Liver (tissue), 10 donors: ENCODE measurements at places on chromosomes 2 and 18. TPM values are rescaled to one million over a fixed set of nuclear protein-coding genes. Genes with fewer than 3 reads are reported as not detected.

GRCh38 chr2:40432921-40433483 lies 18.9 kb downstream of the SLC8A1 start:
- no peak overlapping the region for H3K27ac ChIP-seq
- no peaks in the 10 kb centered on the region for H3K27me3 ChIP-seq
- H3K36me3 ChIP-seq, result no peaks in the 10 kb centered on the region
- no peak for DNase-seq
- no peak overlapping the region for H3K4me3 ChIP-seq
- no peaks in the 10 kb centered on the region for H3K4me1 ChIP-seq

DNA sequence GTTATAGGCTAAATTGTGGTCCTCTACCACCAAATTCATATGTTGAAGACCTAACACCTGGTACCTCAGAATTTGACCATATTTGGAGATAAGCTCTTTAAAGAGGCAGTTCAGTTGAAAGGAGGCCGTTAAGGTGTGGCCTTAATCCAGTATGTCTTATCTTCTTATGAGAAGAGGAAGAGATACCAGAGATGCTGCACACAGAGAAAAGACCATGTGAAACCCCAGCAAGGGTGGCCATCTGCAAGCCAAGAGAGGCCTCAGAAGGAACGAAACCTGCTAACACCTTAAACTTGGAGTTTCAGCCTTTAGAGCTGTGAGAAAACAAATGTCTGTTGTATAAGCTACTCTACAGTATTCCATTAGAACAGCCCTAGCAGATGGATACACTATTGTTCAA lies 528.1 kb upstream of the DCC start:
- no peaks in the 10 kb centered on the region for H3K4me1 ChIP-seq
- no peaks in the 10 kb centered on the region for H3K36me3 ChIP-seq
- DNase-seq, result no peak
- H3K4me3 ChIP-seq, result no peak overlapping the region
- no peak overlapping the region for H3K27ac ChIP-seq

Gene PROM2
- total RNA-seq, result 1.1 TPM

GRCh38 chr18:8516371-8517250 lies 92.6 kb upstream of the RAB12 start:
- H3K27ac ChIP-seq, result no peak overlapping the region
- H3K27me3 ChIP-seq, result no peaks in the 10 kb centered on the region

Gene HOXD13
- not detected for total RNA-seq

Gene UBE2E3
- 30.6 TPM for total RNA-seq

DNA sequence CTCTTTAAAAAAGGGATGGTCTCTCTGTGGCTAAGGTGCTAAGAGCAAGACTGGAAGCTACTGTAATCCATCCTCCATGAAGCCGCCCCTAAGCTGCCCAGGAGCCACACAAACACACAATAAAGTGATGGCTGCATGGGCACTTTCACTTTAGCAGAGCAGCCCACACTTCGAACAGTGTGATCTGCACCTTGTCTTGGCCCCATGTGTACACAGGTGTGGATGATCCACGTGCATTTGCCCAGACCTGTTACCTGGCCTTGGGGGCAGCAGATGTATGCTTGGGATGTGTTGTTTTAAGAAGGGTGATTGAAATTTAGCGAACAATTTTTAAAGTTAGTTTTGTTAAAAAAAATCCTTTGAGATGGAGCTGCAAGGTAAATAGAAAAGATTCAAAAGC lies 39.9 kb downstream of the TMEM178A start:
- no peak overlapping the region for H3K27ac ChIP-seq
- H3K27me3 ChIP-seq, result no peaks in the 10 kb centered on the region
- no peak for DNase-seq
- H3K36me3 ChIP-seq, result no peaks in the 10 kb centered on the region

DNA sequence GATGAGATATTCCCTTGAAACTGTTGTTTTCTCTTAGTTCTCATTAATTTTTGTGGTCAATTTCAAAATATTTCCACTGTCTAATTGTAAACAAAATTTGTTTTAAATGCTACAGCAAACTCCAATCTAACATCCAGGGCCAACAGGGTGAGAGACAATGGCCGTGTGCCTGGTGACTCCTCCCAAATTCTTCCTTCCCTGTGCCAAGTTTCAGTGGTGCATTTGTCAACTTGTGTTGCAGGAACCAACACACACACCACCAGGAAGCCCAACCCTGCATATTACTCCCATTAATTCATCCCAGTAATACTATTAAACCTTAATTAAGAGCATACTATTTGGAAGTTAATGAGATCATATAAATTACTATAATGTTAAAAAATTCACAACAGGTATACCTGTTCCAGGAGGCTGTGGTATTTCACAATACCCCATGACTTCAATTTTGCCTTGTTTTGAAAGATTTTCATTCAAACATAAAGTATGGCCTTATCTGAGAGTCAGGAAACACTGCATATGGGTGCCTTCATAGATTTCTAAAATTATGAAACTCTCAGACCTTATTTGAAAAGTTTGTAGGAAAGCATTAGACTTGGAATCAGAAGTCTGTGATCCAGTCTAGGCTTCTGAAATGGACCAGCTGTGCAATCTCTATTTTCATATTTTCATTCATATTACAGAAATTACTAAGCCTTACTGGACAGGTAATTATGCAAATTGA lies 1.1 kb downstream of the SERPINB2 start:
- no peaks in the 10 kb centered on the region for H3K36me3 ChIP-seq
- H3K27me3 ChIP-seq, result no peaks in the 10 kb centered on the region
- H3K27ac ChIP-seq, result no peak overlapping the region
- no peaks in the 10 kb centered on the region for H3K4me1 ChIP-seq
- H3K4me3 ChIP-seq, result no peak overlapping the region

GRCh38 chr2:156580501-156580900 lies 144.3 kb downstream of the GPD2 start:
- no peak for DNase-seq
- H3K4me3 ChIP-seq, result no peak overlapping the region
- no peaks in the 10 kb centered on the region for H3K4me1 ChIP-seq
- peaks cover 3% of the 10 kb centered on the region for H3K36me3 ChIP-seq
- H3K27me3 ChIP-seq, result no peaks in the 10 kb centered on the region

DNA sequence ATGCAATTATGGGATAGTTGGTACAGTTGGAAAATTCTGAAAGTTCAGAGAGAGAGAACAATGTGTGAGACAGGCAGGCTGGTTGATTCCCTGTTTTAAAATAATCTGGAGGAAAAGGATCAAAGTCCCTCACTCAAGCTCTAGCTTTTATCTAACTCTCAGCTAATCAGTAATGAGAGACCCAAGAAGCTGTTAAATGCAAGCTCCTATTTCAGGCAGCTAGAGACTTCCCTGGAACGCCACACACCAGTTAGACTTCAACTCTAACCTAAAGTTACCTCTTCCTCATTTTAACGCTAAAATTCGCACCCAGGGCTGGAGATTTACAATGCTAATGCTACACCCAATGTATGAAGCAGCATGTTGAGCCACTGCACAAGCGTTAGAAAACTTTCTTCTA lies 243.1 kb downstream of the EN1 start:
- no peak for DNase-seq
- no peaks in the 10 kb centered on the region for H3K27me3 ChIP-seq
- no peak overlapping the region for H3K4me3 ChIP-seq
- no peaks in the 10 kb centered on the region for H3K36me3 ChIP-seq

DNA sequence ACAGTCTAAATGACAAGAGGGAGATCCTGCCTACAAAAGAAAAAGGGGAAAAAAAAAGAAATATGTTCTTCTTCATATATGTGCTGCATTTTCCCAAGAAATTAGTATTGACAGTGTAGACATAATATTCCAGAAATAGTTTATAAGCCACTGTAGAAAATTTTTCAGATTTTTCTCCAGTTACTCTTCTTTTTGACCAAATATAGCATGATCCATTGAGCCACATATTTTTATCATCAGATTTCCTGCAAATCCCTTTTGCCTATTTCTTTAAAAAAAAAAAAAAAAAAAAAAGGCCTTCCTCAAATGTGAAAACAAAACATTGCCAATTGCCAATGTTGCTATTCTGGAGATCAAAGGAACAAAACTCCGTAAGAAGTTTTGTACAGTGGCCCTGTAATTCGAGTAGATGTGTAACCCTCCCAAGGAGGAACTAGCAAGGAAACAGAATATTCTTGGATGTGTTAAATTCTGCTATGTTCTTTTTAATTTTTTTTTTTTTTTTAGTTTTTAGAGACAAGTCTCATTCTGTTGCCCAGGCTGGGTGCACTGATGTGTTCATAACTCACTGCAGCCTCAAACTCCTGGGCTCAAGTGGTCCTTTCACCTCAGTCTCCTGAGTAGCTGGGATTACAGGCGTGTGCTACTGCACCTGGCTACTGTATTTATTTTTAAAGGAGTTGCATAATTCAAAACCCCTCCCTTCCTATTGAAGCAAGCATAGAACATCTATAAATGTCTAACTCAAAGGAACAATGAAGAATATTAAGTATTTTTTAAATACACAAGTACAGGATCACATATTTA lies 12.5 kb upstream of the CABYR start:
- H3K36me3 ChIP-seq, result peaks cover 58% of the 10 kb centered on the region
- H3K27me3 ChIP-seq, result no peaks in the 10 kb centered on the region
- H3K27ac ChIP-seq, result no peak overlapping the region

Gene CHAC2
- 2.6 TPM for total RNA-seq

DNA sequence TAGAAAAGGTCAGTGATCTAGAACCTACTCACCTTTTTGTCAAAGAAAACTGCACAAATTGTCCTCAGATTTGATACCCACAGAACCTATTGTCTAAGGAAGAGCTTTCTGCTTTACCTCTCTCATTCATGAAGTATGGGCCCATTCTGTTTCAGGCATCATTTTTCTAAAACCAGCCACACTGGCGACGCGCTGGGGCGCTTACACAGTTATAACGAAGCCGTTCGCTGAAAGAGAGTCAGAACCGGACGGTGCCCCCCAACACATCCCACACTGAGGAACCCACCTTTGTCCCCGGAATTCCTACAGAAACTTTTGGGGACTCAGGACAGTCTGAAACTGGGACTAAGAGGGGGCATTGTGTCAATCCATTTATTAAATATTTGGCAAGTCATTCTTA lies 206.3 kb upstream of the HAAO start:
- no peaks in the 10 kb centered on the region for H3K36me3 ChIP-seq
- H3K27ac ChIP-seq, result no peak overlapping the region
- no peak overlapping the region for H3K4me3 ChIP-seq
- peaks cover 3% of the 10 kb centered on the region for H3K4me1 ChIP-seq
- DNase-seq, result no peak

GRCh38 chr2:17306706-17307105 lies 211.5 kb downstream of the RAD51AP2 start:
- no peak for DNase-seq
- H3K27me3 ChIP-seq, result no peaks in the 10 kb centered on the region
- H3K36me3 ChIP-seq, result no peaks in the 10 kb centered on the region
- H3K4me1 ChIP-seq, result no peaks in the 10 kb centered on the region
- no peak overlapping the region for H3K4me3 ChIP-seq

Gene ERFE
- 14.0 TPM for total RNA-seq

GRCh38 chr2:102843764-102844443 lies 82.1 kb downstream of the TMEM182 start:
- H3K27ac ChIP-seq, result no peak overlapping the region
- no peaks in the 10 kb centered on the region for H3K27me3 ChIP-seq
- no peak overlapping the region for H3K4me3 ChIP-seq
- no peaks in the 10 kb centered on the region for H3K36me3 ChIP-seq
- DNase-seq, result no peak

GRCh38 chr2:23543728-23544127 lies 158.7 kb downstream of the KLHL29 start:
- no peaks in the 10 kb centered on the region for H3K27me3 ChIP-seq
- H3K4me3 ChIP-seq, result no peak overlapping the region
- H3K36me3 ChIP-seq, result no peaks in the 10 kb centered on the region
- DNase-seq, result no peak

Gene ASTL
- not detected for total RNA-seq

GRCh38 chr2:20065885-20066602 lies 14.6 kb upstream of the LAPTM4A start:
- H3K27me3 ChIP-seq, result no peaks in the 10 kb centered on the region
- H3K4me1 ChIP-seq, result no peaks in the 10 kb centered on the region
- no peaks in the 10 kb centered on the region for H3K36me3 ChIP-seq
- DNase-seq, result no peak

GRCh38 chr2:146251328-146251727 lies 1593.5 kb upstream of the ACVR2A start:
- H3K36me3 ChIP-seq, result no peaks in the 10 kb centered on the region
- H3K27me3 ChIP-seq, result no peaks in the 10 kb centered on the region
- DNase-seq, result no peak
- H3K4me1 ChIP-seq, result peaks cover 9% of the 10 kb centered on the region
- no peak overlapping the region for H3K4me3 ChIP-seq

Gene OXER1
- total RNA-seq, result 5.9 TPM

DNA sequence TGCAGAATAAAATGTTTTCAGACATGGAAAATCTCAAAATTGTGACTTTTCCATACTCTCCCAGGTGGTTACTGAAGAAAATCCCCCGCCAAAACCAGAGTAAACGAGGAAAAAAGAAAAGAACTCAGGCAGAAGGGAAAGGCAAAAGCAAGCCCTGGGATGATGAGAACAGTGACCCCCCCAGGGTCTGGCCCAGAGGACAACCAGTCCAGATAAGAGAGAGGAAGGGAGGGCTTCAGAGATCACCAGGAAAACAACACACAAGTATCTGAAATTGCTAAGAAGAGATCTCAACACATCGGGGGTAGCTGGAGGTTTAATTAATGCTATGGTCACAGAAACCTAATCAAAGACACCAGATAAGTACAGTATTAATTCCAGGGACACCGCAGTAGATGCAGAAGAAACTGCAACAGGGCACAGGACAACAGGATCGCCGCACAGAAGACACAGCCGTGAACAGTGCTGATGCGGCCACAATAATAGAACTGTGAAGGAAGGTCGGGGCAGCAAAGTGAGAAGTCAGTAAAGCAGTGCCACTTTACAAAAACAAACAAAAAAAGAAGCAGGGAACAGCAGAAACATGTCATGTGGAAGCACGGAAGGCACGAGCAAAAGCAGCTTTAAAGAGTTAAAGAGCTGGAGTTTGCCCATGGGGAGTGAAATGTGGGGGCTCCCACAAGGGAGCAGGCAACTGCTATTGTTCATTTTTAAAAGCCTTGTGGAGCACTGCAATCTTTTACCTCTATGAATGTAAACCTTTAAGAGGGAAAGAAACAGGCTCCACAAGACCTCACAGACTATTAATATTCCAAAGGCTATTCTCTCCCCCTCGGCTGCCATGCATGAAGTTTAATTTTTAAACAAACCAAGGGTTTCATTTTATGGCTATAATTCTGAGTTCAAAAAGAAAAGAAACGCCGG lies 28.4 kb downstream of the FAM168B start:
- H3K4me1 ChIP-seq, result peaks cover 2% of the 10 kb centered on the region
- no peak for DNase-seq
- peaks cover 7% of the 10 kb centered on the region for H3K36me3 ChIP-seq
- no peak overlapping the region for H3K4me3 ChIP-seq
- no peak overlapping the region for H3K27ac ChIP-seq
- no peaks in the 10 kb centered on the region for H3K27me3 ChIP-seq

Gene CROCC2
- 0.08 TPM for total RNA-seq

DNA sequence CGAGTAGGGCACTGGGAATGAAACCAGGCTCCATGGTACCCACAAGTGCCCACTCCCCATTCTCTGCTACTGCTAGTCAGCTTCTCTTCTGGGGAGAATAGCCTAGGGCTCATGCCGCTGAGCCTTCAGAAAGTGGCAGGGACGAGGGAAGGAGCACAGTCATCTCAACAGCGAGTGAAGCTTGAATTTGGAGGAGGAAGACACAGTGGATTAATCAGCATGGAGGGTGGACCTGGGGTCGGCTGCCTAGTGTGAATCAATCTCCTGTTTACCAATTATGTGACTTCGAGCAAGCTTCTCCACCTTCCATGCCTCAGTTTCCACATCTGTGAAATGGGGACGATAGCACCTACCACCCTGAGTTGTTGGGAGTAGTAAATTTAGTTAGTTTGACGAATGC lies 157.0 kb downstream of the SEPTIN10 start:
- no peak overlapping the region for H3K4me3 ChIP-seq
- no peak overlapping the region for H3K27ac ChIP-seq
- H3K4me1 ChIP-seq, result peaks cover 8% of the 10 kb centered on the region
- no peaks in the 10 kb centered on the region for H3K27me3 ChIP-seq
- H3K36me3 ChIP-seq, result no peaks in the 10 kb centered on the region
